ENCODE measurements at places on chromosomes 4 and X.

GRCh38 chr4:53943345-53944085 lies 120.9 kb downstream of the CHIC2 start:
- DNase-seq: no peak

DNA sequence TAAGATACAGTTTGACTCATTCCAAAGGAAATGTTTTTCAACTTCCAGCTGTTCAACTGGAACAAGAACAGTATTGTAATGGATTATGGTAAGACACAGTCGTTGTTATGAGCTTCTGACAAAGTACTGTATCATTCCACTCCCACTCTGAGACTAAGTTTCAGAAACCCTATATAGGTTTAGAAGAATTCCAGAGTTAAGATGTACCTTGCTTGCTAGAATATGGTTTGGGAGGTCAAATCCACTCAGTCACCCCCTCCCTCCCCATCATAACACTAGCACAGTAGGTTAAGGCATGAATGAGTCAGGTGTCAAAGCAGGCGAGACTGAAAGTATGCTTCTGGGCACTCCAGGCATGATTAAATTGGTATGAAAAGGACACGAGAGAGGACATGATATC lies 339.7 kb downstream of the DMD start:
- DNase-seq: no peak

- no peak for DNase-seq
These were observed 101.9 kb downstream of the SLIT2 start for GRCh38 chr4:20353646-20354045.

- DNase-seq: no peak
These were observed 89.5 kb upstream of the CITED1 start for GRCh38 chrX:72395237-72395636.

DNA sequence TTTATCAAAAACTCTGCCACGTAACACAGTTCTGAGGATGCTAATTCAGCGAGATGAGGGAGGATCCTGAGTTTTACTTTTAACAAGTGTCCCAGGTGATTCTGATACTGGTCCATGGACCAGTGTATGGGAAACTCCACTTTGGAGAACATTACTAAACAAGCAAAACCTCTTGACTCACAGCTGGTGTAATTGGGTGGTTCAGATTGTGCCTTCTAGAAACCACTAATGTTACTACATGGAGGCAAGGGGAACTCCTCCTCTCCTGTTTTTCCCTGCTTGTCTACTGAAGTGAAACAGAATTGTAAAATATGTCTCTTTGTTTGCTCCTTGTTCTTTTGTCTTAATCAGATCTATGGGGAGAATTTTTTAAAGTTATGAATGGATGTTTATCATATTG lies 62.6 kb downstream of the FRAS1 start:
- DNase-seq: no peak

DNA sequence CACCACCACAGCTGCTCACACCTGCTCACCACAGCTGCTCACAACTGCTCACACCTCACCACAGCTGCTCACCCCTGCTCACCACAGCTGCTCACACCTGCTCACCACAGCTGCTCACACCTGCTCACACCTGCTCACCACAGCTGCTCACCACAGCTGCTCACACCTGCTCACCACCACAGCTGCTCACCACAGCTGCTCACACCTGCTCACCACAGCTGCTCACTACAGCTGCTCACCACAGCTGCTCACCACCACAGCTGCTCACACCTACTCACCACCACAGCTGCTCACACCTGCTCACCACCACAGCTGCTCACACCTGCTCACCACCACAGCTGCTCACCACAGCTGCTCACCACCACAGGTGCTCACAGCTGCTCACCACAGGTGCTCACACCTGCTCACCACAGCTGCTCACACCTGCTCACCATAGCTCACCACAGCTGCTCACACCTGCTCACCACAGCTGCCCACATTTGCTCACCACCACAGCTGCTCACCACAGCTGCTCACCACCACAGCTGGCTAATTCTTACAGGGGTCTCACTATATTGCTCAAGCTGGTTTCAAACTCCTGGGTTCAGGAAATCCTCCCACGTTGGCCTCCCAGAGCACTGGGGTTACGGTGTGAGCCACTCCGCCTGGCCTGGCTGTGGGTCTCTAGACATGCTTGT lies 30.4 kb upstream of the CPLX1 start:
- DNase-seq: no peak

DNA sequence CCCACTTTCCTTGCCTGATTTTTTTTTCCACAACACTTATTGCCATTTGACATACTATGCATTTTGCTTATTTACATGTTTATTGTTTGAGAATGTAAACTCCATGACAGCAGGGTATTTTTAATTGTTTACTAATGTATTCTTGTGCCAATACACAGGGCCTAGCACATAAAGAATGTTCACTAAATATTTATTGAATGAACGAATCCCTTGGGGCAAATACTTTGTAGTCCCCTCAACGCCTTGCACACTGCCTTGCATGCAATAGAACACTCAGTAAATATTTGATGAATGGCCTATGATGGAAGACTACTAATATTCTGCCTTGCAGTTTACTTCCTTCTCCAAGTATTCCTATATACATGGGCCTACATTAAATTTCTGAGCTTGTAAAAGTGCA lies 1.4 kb upstream of the PRPS1 start:
- no peak for DNase-seq

DNA sequence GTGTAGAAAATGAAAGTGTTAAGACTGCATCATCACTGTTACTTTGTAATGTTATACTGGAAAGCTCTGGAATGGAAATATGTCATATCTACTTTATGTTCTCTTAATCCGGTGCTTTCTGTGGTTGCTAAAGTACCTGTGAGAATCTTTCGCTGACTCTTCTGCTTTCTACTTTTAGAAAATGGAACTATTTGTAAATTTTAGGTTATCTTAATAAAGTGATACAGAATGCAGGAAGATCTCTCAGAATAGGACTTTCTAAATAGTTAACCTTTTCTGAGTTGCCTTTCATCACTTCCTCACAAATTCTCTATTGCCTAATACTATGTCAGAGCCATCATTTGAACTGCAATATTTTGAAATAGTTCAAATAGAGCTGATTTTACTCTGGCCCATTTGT lies 69.3 kb downstream of the BMP2K start:
- no peak for DNase-seq

- DNase-seq: no peak
These were observed 54.2 kb downstream of the SCD5 start for GRCh38 chr4:82744284-82744968.

DNA sequence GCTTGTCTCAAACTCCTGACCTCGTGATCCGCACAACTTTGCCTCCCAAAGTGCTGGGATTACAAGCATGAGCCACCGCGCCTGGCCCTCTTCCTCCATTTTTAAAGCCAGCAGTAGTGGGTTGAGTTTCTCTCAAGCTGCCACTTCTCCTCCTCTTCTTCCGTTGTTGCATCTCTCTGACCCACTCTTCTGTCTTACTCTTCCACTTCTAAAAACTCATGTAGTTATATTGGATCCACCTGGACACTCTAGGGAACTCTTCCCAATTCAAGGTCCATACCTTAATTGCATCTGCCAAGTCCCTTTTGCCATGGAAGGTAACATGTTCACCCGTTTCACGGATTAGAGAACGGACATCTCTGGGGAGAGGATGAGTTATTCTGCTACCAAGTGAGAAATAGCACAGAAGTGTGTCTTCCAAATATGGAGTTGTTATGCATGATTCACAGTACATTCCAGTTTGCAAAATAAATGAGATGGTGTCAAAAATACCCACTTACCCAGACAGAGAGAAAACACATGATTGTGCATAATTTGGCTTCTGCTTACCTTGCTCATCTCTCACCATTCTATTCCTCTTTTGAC lies 51.8 kb downstream of the GBA3 start:
- no peak for DNase-seq

DNA sequence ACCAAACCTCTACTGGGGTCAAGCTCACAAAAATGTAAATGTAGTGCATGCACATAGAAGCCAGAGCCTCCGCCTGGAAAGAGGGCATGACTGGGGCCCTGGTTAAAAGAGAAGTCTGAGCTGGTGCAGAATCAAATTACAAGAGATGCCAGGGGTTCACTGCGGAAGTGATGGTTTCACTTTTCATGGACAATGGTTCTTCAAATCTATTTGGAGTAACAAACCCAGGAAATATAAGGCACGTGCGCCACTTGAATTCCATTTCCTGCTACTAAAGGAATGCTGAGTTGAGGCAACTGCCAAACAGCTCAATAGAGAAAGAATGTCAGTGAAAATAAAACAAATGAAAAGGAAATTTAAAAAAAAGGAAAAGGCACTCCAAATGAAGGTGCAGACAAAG lies 79.8 kb downstream of the FUNDC1 start:
- DNase-seq: no peak

DNA sequence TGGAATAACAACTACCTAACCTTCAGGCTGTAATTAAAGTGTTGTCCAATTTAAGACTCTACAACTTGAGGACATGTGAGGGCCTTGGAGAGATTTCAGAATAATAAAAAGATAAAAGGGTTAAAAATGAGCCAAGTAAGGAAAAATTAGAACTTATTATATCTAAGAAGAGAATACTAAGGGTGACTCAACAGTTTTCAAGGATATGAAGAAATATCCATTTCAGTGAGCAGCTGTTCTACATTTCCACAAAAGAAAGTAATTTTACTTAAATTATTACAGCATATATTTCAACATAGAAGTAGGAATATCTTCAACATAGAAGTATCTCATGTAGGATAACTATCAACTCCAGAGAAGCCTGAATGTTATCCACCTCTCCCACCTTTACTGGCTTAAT lies 11.3 kb downstream of the SNX12 start:
- DNase-seq: no peak

GRCh38 chr4:153645183-153645582 lies 38.9 kb upstream of the TLR2 start:
- DNase-seq: no peak

DNA sequence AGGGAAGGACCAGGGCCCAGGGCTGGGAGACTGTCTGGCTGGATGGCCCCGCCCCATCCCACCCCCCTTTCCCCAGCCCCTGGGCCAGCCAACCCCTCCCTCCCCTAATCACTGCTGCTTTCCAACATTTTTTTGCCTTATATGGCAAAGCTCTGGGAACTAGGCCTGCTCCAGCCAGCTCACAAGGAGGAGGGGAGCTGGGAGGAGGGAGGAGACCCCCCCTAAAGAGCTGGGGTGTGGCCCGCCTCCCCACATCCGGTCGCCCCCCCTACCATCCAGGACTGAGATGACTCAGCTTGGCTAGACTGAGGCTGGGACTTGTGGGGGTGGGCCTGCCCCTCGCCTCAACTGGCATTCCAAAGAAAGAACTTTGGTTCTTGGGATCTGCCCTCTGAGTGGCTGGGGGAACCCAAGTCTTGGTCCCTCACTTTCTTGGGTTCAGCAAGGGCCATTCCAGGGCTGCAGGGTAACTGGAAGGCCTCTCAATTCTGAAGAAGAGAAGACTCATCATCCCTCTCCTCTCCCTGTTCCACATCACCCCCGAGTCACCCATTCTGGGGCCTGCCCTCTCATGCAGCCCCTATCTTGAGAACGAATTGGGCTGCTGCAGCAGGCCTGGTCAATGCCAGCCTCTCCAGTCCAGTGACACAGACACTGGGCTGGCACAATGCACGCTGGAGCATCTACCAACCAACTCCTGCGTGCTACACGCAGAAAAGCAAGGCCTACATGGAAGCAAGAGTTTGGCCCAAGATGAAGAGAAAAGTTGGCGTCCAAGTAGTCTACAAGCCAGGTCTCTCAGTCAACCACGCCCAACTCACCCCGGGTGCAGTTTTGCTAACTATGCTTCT lies 4.8 kb downstream of the FLNA start:
- peak; percentile 80 for DNase-seq

DNA sequence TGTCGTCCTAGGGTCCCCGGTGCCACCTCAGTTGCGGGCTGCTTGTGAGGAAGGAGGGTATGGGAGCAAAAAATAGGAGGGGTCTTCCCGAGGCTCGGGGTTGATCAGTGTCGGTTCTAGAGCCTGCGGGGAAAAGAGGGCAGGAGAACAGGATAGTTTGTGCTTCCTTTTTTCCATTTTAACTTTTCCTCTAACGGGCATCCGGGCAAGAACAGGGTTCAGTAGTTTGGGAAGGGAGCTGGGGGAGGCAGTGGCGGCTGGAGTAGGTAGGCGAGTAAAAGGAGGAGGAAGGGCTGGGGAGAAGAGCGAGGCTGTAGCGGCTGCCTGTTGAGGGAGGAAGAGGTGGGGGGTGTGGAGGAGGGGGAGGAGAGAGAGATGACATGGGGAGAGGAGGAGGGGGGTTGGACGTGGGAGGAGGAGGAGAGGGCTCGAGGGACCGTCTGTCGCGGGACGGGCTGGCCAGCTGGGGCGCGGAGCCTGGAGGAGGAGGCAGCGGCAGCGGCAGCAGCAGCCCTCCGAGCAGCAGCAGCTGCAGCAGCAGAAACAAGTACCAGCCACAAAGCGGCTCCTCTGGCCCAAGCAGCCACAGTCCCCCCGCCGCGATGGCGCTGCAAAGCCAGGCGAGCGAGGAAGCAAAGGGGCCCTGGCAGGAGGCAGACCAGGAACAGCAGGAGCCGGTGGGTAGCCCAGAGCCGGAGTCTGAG lies at the start of gene SLC16A2:
SLC16A2 (plus strand) TSS at position 458 of the 704 bp plus-strand sequence; CDS start at position 603, 145 bp downstream.
- peak; percentile 11 for DNase-seq

DNA sequence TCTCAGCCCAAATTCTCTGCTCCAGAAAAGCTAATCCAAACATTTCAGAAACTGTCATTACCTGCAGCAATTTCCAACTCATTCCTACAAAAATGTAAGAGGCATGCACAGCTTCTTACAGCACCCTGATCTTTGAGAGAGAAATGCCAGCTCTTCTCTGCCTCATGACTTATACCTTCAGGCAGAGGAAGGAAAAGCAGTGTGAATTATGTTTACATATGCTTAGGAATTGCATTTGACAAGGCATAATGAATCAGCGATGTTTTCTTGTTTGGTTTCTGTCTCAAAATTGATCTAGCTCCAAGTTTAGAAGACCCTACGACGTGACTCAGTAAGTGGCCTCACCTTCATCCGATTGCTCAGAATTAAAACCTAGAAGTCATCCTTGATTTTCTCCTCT lies 21.8 kb upstream of the AGA start:
- no peak for DNase-seq

DNA sequence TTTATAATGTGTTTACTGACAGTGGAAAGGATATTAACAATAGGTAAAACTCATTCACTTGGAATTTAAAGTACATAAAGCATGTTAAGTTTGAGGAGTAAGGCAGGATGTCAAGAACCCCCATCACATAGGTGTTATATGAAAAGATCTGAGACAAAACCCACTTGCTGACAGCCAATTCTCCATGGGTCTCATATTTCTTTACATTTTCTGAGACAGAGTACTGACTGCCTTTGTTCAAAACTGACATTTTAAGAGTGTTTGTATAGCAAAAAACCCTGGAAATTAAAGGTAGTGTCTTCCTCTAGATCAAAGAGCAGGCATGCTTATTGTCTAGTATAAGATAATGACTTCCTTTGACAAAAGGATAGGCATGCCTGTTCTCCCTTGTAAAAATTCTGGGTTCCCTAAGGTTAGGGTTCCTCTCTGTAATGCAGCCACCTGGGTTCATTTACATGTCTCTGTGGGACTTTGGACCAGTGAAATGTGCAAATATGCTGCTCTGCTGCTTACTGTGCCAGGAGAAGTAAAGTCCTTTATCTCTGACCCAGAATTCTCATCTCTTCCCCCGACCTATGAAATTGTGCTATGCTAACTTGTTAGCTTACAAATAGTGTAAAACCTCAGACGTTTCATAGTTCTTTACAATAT lies 123.6 kb downstream of the PCDH18 start:
- DNase-seq: no peak

Data from T-helper 22 cell (primary cell).